ENCODE measurements at places on chromosomes 2 and 18.

DNA sequence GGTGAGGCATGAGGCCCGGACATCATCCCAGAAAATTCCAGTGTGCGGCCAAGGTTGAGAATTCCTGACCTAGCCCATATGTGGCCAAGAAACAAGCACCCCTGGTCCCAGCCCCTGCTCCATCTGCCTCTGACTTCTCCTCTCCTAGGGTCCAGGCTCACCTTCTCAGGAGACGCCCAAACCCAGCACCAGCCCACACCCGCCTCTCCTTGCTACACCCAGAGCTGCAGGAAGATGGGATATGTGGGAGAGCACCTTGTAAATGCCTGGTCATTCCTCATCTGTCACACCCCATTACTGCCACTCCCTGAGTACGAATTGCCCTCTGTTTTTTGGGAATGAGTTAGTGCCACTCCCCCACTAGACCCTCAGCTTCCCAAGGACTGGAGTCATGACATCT is 7.3 kb upstream of the ATP6V1B1 start:
- DNase-seq = no peak

GRCh38 chr2:220512419-220512818 is 885.0 kb downstream of the SLC4A3 start:
- DNase-seq = no peak

- DNase-seq = no peak
These were observed 69.1 kb upstream of the FOXI3 start for GRCh38 chr2:88521445-88522073.

DNA sequence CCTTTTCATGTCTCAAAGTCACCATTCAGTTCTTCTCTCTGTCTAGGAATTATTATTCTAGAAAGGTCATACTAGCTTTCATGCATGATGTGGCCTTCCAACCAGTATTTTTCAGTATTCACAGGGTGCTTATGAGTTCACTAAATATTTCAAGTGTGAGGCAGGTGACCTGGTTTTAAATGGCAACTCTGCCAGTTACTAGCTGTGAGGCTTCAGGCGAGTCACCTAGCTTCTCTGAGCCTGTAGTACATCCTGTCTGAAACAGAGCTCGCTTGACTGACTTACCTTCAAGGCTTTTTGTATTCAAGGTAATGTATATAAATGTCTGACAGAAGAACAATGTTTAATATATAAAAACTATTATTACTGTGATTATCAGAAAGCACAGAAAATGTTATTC is 19.4 kb upstream of the ACVR1 start:
- no peak for DNase-seq

GRCh38 chr2:143068509-143068908 is 60.7 kb upstream of the ARHGAP15 start:
- no peak for DNase-seq

GRCh38 chr2:65017335-65017734 is 28.1 kb downstream of the SLC1A4 start:
- DNase-seq = no peak

DNA sequence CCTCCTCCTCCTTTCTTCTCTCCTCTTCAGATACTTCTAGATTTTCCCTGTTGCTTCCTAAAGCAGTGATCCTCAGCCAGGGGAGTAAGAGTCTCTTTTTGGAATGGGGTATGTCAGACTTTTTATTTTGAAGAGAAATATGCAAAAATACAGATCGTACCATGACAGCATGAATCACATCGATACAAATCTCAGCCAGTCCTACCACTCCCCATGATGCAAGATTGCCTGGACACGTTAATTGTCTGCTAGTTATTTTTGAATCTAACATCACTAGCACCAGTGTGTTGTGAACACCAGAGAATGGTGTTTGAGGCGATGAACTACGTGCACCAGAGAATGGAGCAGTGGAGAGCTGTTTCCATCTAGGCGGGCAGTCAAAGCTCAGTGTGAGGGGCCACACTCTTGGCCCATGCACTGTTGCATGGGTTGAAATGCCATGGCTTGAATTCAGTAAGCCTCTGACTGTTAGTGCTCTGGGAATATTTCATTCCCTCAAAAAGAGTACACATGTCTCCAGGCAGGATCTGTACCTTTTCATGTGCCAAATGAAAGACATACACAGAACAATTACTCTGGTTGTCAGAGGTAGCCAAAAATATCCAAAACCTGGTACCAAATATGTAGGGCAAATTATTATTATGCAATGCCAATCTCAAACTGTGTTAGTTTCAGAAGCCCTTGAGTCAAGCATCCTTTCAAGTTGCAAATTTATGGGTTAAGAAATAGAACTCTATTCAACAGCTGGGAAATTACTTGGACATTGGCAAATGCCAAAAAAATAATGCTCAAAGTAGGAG is 46.3 kb upstream of the RALBP1 start:
- no peak for DNase-seq

GRCh38 chr2:8036366-8036765 is 645.5 kb upstream of the ID2 start:
- no peak for DNase-seq

- no peak for DNase-seq
These were observed 518 bp upstream of the NFU1 start for GRCh38 chr2:69437751-69438154.

DNA sequence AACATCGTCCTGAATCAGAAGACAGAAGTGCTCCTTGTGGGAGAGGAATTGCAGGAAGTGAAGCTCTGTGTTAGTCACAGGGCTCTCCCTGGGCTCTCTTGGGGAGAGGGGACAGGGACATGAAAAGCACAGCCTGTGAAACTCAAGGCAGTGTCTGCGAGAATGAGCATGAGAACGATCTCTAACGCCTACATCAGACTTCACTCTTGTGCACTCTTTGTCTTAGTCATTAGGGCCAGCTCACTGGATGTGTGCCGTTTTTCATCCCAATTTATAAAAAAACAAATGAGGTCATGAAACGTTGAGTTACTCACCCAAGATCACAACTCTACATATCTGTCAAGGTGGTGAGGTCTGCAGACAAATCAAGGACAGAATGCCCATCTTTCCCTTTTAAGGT is 27.0 kb upstream of the TWIST2 start:
- DNase-seq = no peak

DNA sequence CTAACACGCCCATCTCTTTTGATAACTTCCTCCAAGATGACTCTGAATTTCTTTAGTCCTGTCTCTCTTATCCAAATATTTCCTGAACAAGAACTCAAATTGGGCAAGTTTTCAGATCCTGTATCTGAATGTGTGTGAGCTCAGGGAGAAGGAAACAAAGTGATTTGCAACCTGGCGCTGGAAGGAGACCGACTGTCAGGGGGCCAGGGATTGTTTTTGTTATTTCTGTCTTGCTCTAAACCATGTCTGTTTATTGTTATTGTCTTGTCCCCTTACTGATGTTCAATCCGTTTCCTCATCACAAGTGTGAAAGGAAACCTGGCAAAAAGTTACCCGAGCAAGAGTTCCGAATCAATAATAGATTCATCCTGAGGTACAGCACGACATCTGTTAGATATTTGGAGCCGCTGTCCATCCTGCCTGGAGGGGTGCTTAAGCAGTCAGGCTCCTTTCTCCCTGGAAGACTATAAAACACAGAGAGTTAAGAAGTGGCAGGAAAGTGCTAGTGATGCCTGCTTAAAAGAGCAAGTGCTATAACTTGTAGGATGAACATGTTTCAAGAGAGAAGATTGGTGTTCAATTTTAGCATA is 132.5 kb upstream of the OSR1 start:
- DNase-seq = no peak

DNA sequence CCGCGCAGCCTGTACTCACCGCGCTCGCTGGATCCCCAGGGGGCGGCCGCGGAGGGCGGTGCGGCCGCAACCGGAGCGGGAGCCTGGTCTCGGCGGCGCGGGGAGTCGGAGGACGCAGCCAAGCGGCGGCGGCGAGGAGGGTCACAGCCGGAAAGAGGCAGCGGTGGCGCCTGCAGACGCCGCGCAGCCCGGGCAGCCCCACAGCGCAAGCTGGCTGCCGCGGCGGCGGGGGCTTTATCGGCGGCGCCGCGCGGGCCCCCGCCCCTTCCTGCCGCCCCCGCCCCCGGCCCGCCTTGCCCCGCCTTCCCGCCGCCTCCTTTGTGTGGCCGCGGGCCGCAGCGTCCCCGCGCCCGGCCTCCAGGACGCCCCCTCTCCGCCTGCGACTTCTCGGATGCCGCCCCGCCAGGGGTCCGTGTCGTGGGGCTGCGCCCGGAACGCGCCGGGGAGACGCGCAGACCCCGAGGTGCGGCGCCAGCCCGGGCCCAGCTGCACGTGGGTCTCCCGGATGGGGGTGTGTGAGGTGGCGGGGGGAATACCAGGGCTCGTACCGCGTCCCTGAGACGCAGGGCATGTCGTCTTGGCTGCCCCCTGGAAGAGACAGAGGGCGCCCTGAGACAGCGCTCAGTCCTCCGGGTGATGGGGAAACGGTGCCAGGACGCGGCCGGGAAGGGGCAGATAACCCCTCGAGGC is at the start of gene SERPINE2:
Gene SERPINE2 (minus strand): TSS at position 207 of the 690 bp plus-strand sequence. CDS start 37,386 bp downstream, outside the sequence.
- no peak for DNase-seq

GRCh38 chr2:173181982-173182381 is 106.3 kb downstream of the MAP3K20 start:
- DNase-seq = no peak

DNA sequence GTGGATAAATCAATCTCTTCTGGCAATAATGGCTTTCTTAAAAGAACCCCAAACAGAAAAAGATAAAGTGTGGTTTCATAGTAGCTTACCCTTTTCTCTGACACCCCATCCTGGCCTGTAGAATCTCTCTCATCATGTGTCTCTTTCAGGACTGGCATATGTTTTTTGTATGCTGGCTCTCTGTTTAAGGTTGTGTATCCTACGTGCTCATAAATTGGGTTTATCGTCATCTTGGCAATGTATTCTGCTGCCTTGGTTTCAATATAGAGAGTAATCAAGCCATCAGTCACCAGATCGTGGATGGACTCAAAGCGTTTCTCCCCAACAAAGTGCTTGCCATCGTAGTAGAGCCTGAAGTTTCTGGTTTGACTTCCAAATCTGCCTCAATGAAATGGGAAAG is 113.5 kb upstream of the CHRNA1 start:
- no peak for DNase-seq

- no peak for DNase-seq
These were observed 17.5 kb downstream of the PECR start for GRCh38 chr2:216064014-216064630.

- DNase-seq = no peak
These were observed 115.0 kb upstream of the LGALSL start for GRCh38 chr2:64338910-64339500.

DNA sequence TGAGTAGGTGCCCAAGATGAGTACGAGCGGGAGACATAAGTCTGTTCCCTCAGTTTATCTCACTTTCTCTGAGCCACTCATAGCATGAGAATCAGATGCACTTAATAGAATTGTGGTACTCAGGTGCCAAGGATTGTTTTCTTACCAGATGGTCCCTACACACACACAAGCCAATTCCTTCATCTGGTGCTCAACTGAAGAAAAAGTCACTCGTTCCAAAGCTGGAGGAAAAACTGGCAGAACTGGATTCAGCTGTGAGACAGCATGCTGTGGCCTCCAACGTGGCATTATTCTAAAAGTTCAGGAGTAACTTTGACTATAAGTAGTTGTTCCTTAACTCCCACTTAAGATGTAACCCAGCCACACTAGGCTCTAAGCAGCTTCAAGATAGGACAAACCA is 33.4 kb upstream of the ABCA12 start:
- DNase-seq = no peak

DNA sequence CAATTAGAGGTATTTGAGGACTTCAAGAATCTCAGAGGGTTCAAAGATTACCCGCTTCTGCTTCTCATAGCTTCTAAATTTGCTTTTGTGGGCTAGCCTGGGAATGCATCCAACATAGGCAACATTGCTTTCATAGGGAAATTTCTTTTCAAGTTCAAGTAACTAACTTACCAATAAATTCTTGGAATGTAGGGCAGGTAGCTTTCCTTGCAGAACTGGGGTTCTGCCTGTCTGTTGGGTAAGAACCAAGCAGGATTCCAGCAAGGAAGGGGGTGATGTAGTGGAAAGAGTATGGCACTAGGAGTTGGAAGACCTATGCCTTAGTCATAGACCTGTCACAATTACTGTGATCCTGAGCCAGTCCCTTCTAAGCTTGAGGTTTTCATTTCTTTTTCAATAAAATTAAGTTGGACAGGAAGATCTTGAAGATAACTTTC is 164.1 kb downstream of the FHOD3 start:
- no peak for DNase-seq

- no peak for DNase-seq
These were observed 105.7 kb downstream of the CDH2 start for GRCh38 chr18:28071199-28071598.

DNA sequence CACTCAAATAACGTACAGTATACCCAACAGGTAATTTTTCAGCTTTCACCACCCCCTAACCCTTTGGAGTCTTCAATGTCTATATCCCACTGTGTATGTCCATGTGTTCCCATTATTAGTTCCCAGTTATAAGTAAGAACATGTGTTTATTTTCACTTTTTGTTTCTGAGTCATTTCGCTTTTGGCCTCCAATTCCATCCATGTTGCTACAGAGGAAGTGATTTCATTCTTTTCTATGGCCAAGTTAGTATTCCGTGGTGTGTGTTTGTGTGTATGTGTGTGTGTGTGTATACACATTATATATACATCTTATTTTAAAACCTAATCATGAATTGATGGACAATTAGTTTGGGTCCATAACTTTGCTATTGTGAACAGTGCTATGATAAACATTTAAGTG is 464.4 kb downstream of the CMPK2 start:
- no peak for DNase-seq

DNA sequence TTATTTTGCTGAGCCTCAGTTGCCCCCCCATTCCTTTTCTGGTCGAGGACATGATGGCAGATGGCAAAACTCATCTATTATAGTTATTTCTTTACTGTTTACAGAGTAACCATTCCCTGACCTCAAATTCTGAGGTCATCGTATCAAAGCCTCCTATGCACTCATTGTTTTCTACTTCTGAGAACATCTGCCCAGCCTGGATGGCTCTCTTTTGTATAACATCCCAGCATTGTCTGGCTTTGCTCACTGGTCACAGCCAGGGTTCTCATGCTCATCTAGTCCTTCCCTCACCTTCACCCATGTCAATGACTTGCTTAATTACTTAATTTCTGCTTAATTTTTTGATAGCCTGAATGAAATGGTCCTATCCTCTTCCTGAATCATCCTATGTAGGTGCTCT is 472.1 kb downstream of the PARD3B start:
- no peak for DNase-seq

GRCh38 chr18:57009844-57010243 is 137.0 kb upstream of the BOD1L2 start:
- no peak for DNase-seq

DNA sequence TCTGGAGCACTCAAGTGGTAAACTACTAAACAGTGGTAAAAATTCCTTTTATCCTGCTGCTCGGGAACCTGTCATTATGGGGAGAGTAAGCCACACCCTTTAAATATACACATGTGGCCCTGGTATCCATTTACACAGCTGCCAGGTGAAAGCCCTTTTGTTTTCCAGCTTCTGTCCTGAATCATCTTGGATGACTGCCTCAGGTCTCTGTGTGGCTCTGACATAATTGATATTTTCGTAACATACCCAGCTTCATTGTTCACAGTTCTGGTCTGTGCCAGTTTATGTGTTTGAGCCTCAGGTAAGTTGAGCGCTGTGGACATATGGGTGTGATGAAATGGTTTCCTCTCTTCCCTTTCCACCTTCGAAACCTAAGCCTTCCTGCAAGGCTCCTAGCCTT is 15.7 kb upstream of the TTC39C start:
- DNase-seq = no peak

GRCh38 chr2:54428108-54428831 is 27.9 kb upstream of the SPTBN1 start:
- DNase-seq = no peak

- no peak for DNase-seq
These were observed 21.1 kb upstream of the MALT1 start for GRCh38 chr18:58649966-58650816.

Data from T-helper 1 cell (primary cell).